ENCODE measurements at places on chromosomes 1 and 21.

DNA sequence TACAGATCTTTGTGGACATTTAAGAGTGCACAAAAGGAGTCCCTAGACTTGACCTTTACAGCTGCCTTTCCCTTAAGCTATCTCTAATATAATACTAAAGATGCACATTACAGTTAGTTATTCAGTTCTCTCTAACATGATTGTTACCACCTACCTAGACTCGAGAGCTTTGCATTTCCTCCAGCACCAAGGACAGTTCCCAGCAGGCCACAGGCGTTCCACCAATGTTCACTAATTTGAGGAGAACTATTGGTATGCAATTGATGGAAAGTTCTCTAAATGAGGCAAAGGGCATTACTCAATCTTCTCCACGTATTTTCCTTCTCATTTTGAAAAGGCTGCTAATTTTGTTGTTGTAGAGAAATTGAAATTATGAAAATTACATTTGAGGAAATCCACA is 5.4 kb upstream of the NTNG1 start:
- peak; percentile 8 for DNase-seq

DNA sequence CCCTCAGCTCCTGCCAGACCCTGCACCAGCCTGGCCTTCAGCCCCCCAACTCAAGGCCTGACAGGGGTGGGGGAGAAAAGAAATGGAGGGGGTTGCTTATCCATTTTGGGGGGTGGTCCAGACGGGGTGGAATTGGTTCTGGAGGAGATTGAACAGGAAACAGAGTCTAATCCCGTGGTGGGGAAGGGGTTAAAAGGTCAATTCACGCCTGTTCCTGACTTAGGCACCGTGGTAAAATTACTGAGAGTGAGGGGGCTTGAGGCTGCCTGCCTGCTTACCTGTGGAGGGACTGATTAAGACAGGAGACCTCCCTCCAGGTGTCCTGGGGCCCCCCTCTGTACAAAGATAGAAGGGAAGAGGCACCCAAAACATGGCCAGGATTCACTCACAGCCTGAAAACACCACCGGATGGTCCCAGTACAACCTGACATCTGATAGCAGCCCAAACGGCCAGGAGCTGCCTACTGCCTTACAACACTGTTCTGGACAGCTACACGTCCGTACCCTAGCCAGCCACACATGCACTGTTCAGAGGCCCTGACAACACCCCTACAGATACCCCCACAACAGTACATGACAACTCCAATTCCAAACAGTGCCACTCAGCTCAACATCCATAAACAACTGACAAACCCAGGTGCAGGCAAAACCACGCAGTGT is 31.8 kb downstream of the AHDC1 start:
- DNase-seq, result no peak

- DNase-seq, result no peak
Observed at GRCh38 chr1:5554111-5554510, 438.1 kb downstream of the NPHP4 start.

DNA sequence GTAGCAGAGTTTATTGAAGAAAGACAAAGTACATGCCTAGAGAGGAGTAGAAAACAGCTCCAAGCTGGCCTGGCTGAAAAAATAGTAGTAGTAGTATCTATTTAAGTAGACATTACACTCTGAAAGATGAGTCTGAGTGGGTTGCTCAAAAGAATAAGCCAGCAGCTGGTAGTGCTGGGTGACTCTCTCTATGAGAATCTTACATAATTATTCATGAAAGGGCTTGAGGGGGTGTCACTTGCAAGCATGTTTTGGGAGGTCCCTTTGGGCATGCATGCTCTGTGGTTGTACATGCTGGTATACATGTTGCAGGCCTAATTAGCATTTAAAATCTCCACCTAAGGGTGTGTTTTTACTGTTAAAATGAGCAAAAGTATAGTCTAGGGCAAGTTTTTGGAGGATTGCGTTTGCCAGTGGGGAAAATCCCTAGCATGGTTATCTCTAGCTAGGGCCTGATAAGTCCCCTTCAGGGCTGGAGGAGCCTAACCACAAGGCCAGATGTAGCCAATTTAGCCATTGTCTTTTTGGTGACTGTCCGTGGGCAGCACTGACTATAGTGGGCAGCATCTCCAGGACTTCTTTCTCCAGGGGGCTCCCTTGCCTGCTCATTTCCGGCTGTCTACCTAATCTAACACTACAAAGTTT is 11.0 kb upstream of the FCGR2A start:
- DNase-seq, result no peak

GRCh38 chr21:36804874-36805611 is 106.1 kb downstream of the SIM2 start:
- no peak for DNase-seq

DNA sequence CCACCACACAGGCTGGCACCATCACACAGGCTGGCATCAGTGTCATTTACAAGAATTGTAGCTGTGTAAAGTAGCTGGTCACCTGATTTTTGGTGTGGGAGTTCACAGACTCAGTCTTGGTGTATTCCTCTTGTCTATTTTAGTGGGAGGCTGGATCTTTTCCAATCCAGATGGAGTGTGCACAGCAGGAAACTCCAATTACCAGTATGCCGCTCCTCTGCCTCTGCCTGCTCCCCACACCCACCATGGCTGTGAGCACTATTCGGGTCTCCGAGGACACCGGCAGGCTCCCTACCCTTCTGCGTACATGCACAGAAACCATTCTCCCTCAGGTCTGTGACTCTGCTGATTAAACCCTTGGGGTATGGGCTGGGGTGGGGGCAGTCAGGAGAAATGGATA is 24.2 kb downstream of the TBX19 start:
- DNase-seq, result no peak

Measured in head of caudate nucleus (tissue), 42 donors.